ENCODE measurements at places on chromosomes 12 and 14.

DNA sequence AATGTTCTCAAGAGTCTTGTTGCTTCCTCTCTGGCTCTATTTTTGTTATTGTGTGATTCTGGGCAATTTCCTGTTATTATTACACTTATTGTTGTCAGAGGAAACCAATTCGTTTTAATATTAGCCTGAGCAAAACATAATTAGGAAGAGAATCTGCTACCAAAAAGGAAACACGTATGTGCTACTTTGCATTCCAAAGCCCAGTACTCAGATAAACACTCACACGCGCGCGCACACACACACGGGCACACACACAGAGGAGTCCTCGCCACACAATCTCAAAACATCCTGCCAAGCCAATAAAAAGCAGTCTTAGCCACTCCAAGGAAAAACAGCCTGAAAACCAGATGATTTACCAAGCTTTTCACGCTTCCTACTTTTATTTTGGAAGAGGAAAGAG is 400.7 kb downstream of the NUAK1 start:
- peak overlapping the region; percentile 74 for H3K27ac ChIP-seq
- H3K4me1 ChIP-seq: peaks cover 15% of the 10 kb centered on the region
- no peaks in the 10 kb centered on the region for H3K36me3 ChIP-seq
- peak overlapping the region; percentile 2 for H3K4me3 ChIP-seq
- peaks cover 3% of the 10 kb centered on the region for H3K27me3 ChIP-seq

DNA sequence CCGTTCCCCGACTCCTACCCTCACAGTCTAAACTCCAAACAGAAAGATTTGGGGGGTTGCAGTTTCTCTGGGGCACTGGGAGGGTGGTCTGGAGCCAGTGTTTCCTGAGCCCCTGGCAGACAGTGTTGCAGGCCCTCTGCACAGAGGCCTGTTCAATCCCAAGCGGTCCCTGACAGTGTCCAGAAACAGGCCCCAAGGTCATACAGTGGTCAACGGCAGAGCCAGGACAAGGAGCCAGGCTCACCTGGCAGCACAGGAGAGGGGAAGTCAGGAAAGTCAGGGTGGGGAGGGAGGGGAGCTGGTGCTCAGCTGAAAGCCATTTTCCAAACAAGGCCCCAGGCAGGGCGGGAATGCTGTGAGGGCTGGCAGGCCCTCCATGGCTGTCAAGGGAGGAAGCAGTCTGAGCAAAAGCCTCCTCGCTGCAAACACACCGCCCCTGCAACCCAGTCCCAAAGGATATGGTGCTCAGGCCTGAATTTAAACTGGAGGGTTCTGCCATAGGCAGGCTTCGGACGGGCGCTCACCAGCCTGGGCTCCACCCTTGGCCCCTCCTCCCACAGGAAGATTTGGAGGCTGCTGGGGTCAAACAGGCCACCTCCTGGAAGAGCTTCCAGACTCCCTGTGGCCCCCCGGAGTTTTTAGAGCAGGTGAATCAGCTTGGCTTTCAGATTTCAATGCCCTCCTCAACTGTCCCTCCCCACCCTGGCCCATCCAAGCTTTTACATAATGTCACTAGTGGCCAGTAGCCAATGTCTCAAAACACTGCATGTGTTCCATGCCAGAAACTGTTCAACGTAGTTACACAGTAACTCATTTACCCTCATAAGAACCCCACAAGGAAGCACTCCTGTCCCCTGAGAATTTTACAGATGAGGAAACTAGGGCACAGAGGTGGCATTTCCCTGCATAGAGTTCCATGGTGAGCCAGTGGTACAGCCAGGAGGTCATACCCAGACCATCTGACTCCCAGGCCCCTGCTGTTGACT is 41.5 kb downstream of the CHGA start:
- DNase-seq: no peak
- peaks cover 1% of the 10 kb centered on the region for H3K27me3 ChIP-seq
- H3K27ac ChIP-seq: no peak overlapping the region

DNA sequence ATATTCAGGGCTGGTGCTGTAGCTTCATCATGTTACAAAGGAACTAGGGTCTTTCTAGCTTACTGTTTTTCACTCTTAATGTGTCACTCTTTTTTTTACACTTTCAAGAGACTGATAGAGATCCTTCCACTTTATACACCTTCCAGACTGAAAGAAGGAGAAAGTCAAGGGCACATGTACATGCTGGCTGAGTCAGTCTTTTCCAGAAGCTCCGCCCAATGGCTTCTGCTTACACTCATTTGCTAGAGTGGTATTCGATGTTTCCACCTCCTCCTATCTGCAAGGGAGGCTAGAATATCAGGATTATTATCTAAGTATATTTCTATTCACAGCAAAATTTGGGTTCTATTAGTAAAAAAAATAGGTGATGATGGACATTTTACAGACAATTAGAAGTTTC is 325.8 kb upstream of the OR4E1 start:
- H3K4me1 ChIP-seq: no peaks in the 10 kb centered on the region
- no peaks in the 10 kb centered on the region for H3K36me3 ChIP-seq
- no peak overlapping the region for H3K27ac ChIP-seq
- H3K4me3 ChIP-seq: no peak overlapping the region
- no peak for DNase-seq

DNA sequence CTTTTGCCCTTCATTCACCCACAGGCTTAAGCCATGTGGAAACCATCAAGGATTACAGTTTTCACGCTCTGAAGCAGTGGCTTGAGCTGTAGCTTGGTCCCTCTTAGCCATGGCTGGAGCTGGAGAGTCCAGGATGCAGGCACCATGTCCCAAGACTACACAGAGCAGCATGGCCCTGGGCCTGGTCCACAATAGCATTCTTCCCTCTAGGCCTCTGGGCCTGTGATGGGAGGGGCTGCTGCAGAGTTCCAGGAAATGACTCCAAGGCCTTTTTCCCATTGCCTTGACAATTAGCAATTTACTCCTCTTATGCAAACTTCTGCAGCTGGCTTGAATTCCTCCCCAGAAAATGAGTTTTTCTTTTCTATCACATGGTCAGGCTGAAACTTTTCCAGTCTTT is 211.3 kb downstream of the RERGL start:
- H3K27me3 ChIP-seq: peaks cover 3% of the 10 kb centered on the region
- no peak overlapping the region for H3K27ac ChIP-seq
- no peaks in the 10 kb centered on the region for H3K4me1 ChIP-seq
- DNase-seq: no peak

- peaks cover 40% of the 10 kb centered on the region for H3K36me3 ChIP-seq
- peaks cover 2% of the 10 kb centered on the region for H3K27me3 ChIP-seq
- H3K4me1 ChIP-seq: no peaks in the 10 kb centered on the region
- no peak for DNase-seq
- no peak overlapping the region for H3K4me3 ChIP-seq
- no peak overlapping the region for H3K27ac ChIP-seq
Observed at GRCh38 chr12:110373425-110373824, 30.1 kb downstream of the ANAPC7 start.

DNA sequence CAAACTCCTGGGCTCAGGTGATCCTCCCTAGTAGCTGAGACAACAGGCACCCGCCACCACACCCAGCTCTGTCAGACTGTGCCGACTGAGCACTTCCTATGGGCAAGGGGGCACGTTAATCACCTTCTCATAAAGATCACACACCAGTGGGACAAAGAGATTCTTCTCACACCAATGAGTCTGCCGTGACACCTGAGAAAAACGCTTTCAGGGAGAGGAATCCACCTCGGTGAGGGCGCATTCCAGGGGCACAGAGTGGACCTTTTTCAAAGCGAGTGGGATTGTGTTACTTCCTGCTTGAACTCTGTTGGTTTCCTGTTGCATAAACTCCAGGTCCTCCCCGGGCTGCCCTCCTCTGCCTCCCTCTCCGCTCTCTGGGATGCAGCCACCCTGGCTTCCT is 17.5 kb upstream of the SCARB1 start:
- peaks cover 3% of the 10 kb centered on the region for H3K27me3 ChIP-seq
- peak; percentile 24 for DNase-seq
- H3K4me1 ChIP-seq: peaks cover 14% of the 10 kb centered on the region
- no peaks in the 10 kb centered on the region for H3K36me3 ChIP-seq
- H3K4me3 ChIP-seq: no peak overlapping the region

GRCh38 chr12:53201639-53202038 is 5.4 kb downstream of the ITGB7 start:
- H3K4me1 ChIP-seq: peaks cover 13% of the 10 kb centered on the region
- H3K36me3 ChIP-seq: no peaks in the 10 kb centered on the region
- peaks cover 16% of the 10 kb centered on the region for H3K27me3 ChIP-seq
- H3K4me3 ChIP-seq: no peak overlapping the region
- DNase-seq: no peak

DNA sequence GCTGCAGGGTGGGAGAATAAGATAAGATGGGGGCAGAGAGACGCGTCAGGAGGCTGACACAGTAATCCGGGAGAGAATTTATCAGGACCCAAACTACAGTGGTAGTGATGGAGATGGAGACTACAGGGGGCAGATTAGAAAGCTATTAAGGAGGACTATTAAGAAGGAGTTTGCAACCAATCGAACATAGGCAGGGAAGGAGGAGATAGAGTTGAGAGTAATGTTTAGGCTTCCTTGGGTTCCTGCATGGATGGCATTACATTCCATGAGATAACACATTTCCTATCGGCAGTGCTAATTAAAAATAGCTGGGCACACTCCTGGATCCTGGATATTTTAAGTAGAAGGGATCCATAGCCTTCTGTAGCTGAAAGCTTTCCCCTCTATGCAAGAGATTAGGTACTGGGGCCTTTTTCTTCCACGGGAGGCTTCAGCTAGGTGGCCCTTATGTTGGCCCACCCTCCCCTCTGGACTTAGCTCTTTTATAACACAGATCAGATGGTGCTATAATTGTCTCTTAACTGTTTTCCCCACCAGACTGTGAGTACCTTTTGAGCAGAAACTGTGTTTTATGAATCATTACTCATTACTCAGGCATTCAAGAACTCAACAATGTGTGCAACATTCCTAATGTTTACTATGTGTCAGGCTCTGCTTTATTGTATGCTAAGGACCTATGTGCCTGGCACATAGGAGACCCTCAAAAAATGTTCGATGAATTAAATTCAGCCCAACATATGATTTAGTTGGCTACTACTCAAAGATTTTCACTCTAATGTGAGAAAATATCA is 113.0 kb downstream of the RMST start:
- H3K36me3 ChIP-seq: no peaks in the 10 kb centered on the region
- no peak for DNase-seq
- no peak overlapping the region for H3K27ac ChIP-seq
- no peaks in the 10 kb centered on the region for H3K4me1 ChIP-seq
- no peaks in the 10 kb centered on the region for H3K27me3 ChIP-seq

DNA sequence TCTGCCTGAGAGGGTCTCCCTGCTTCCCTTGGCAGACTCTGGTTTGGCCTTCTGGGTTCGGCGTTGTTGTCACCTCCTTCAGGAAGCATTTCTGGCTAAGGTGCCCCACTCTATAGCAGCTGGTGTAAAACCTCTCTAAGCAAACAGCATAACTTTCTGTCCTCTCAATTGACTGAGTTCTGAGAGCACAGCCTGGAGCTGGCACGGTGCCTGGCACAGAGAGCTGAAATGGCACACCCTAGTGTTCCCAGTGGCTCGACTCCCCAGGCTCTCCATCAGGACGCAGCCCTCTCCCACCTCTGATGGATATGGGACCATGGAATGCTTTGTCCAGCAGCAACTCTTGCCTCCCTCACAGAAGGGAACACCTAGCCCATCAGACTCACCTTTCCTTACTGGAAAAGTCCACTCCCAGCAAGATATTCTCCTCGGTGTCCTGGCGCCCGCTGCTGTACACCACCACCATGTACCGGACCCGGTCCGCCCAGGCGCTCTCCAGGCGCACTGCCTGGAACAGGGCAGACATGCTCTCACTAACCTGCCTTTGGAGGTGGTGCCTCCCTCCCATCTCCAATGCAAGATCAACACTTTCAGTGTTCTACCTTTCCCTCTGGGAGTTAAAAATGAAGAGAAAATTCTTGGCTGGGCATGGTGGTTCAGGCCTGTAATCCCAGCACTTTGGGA is 40.6 kb downstream of the SSH1 start:
- H3K4me1 ChIP-seq: peaks cover 44% of the 10 kb centered on the region
- peaks cover 40% of the 10 kb centered on the region for H3K36me3 ChIP-seq
- DNase-seq: no peak
- peak overlapping the region; percentile 18 for H3K27ac ChIP-seq
- H3K4me3 ChIP-seq: no peak overlapping the region

DNA sequence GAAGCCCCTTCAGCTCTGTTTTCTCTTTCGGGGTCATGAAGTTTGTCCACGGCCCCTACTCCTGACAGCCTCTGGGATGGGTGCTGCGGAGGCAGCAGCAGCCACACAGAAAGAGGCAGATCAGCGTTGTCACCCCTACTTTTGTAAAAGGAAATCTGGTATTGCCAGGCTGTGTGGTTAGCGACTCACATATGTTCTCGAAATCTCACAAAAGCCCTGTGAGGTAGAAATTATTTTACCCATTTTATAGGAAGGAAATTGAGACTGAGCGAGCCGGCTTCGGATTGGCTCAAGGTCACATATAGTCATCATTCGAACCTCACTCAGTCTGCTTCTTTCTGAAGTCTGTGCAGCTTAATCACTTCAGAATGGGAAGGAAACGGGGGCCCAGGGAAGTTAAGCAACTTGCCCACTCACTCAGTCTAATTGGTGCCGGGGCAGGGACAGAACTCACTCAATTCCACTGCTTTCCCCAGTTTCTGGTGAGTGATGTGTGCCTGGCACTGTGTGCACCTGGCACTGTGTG is 1.1 kb upstream of the CKAP4 start:
- no peaks in the 10 kb centered on the region for H3K27me3 ChIP-seq
- no peak for DNase-seq
- H3K4me3 ChIP-seq: peak overlapping the region; percentile 88
- H3K27ac ChIP-seq: no peak overlapping the region

DNA sequence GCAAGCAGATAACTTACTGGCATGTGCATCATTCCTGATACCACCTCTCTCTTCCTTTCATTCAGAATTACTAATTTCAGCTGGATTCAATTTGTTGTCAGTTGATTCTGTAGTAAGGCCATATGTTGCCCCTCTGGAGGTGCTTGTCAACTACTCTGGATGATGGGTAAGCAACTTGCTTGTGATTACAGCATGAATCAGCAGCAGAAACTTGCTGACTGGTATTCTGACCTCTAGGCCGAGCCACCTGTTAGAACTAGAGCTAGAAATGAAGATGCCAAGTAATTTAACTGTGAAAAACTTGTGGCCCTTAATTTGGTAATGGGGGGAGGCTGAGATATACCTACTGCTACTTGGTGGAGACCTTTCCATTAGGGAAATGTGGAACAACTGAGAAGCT is 5.1 kb downstream of the RNF10 start:
- no peaks in the 10 kb centered on the region for H3K27me3 ChIP-seq
- peaks cover 3% of the 10 kb centered on the region for H3K36me3 ChIP-seq
- DNase-seq: no peak
- H3K27ac ChIP-seq: peak overlapping the region; percentile 48
- no peak overlapping the region for H3K4me3 ChIP-seq

DNA sequence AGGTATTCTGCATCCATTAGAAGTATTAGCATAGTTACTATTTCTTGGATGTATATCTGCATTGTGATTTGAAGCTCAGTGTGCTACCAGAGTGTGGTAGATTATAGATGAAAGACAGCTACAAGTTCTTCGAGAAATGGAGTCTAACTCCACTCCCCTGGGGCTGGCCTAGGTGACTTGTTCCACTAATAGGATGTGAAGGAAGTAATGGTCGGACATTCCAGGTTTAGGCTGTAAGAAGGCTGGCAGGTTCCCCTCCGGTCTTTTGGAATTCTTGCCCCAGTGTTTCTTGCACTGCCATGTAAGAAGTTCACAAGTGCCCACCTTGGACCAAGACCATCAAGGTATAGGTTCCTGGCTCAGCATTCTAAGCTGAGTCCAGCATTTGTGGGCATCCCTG is 236.4 kb downstream of the FLRT2 start:
- no peaks in the 10 kb centered on the region for H3K27me3 ChIP-seq
- DNase-seq: no peak
- H3K27ac ChIP-seq: no peak overlapping the region
- no peaks in the 10 kb centered on the region for H3K4me1 ChIP-seq
- H3K4me3 ChIP-seq: no peak overlapping the region

- no peaks in the 10 kb centered on the region for H3K36me3 ChIP-seq
- DNase-seq: no peak
- peaks cover 6% of the 10 kb centered on the region for H3K4me1 ChIP-seq
- no peak overlapping the region for H3K4me3 ChIP-seq
- no peaks in the 10 kb centered on the region for H3K27me3 ChIP-seq
- no peak overlapping the region for H3K27ac ChIP-seq
Observed at GRCh38 chr14:57069702-57070101, 199.0 kb downstream of the EXOC5 start.

All from endothelial cell (in vitro differentiated cells).